Stimulated activated naive CD8-positive, alpha-beta T cell treated with anti-CD3 and anti-CD28 coated beads, Interleukin-15, Interleukin-2, amounts not matched to agents 100 U/mL and 50 U/mL, for 24 hours (primary cell): ENCODE measurements at places on chromosomes 7 and 10.

GRCh38 chr7:131529179-131529578 lies 27.2 kb downstream of the PODXL start:
- DNase-seq, result no peak

- DNase-seq, result no peak
Observed at GRCh38 chr7:140223515-140224221, 46.9 kb upstream of the KDM7A start.

DNA sequence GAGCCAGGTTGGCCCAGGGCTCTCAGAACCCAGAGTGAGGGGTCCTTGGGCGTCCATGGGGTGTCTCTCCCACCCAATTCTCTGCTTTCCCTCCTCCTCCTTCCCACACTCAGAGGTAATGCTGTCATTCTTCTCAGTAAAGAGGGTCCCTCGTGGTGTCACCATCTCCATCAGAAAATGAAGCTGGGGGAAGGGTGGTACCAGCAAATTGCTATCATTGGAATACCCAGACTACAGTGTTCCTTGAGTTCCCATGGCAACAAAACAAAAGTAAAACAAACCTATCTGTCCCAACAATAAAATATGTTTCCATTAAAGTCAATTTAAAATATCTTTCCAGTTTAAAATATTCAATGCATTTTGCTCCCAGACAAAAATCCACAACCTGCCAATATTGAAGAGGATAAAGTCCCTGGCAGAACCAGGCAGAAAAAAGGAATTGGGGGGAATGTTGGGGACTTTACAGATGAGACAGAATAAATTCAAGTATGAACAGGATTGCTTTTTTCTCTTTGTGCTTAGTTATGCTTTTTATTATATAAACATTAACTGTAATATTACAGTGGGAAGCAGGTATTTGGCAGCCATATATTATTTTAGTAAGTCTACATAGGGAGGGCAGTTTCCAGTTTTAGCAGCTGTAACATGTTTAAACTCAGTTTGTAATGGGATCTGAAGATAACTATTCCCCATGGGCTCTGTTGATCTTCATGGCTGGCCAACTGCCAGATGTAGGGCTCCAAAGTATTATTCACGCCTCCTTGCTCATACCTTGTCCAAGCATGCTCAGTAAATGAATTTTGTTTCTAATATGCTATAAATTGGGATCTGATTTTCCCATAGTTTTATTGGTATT lies 182.1 kb downstream of the ARID5B start:
- no peak for DNase-seq

GRCh38 chr10:127234306-127234800 lies 38.0 kb upstream of the INSYN2A start:
- DNase-seq, result no peak

- no peak for DNase-seq
Observed at GRCh38 chr10:47071891-47072290, 160.7 kb downstream of the PTPN20 start.

- no peak for DNase-seq
Observed at GRCh38 chr10:124533266-124533665, 71.6 kb downstream of the LHPP start.

DNA sequence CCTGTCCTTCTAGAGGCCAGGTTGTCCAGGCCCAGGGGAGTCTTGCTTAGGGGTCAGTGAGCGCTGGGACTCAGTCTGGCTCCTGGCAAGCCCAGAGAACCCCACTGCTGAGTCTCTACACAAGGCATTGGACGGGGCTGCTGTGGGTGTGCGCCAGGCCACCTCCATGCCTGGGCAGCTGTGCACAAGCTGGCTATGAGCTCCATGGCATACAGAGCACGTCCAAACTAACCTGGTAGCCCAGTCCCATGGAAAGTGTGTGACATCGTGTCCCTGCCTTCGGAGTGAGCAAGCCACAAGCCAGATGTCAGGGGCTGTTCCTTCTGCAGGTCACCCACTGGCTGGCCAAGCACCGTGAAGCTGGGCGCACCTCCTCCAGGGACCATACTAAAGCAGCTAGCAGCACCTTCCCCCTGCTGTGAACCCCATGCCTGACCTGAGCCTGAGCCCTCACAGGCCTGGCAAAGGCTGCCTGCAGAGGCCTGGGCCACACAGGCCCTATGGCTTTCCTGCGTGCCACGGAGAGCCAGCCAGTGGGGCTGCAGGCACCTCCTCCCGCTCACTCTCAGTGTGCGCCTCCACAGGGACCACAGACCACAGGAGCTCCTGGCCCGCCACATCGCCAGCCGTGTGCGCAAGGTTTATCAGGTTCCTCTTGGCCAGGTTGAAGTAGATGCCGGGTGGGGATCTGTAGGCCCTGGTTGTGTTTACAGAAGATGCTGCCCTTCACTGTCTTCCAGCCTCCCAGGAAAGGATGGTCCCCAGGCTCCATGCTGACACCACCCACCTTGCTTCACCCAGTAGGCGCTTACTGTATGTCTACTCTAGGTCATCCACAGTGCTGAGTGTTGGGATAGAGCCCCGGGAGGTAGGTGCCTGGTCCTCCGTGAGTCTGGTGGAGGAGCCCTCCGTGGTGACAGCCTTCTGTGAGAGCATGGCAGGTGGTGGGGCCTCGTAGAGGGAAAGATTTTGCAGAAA lies 219.7 kb downstream of the EBF3 start:
- no peak for DNase-seq

- DNase-seq, result no peak
Observed at GRCh38 chr7:56537952-56538351, 421.7 kb upstream of the NUPR2 start.

DNA sequence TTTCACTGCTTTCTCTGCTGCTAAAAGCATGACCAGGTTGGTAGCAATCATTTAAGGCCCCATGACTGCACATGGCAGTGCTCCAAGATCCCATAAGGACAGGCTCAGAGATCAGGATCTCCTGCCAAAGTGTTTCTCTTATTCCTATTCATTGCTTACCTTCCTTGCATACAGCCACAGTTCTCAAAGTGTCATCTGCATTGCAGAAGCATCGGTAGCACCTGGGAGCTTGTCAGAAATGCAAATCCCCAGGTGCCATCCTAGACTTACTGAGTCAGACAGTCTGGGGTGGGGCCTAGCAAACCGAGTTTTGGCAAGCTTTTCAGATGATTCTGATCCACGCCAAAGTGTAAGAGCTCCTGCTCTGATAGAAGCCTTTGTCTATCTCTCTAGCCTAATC lies 489.0 kb upstream of the AUTS2 start:
- no peak for DNase-seq

GRCh38 chr10:121501796-121502195 lies 96.4 kb downstream of the FGFR2 start:
- DNase-seq, result no peak

GRCh38 chr10:124289851-124290795 lies 128.6 kb downstream of the OAT start:
- peak; percentile 16 for DNase-seq

GRCh38 chr7:116788572-116789197 lies 73.7 kb upstream of the CAPZA2 start:
- no peak for DNase-seq

GRCh38 chr10:118463740-118464139 lies 121.6 kb upstream of the FAM204A start:
- DNase-seq, result no peak

- no peak for DNase-seq
Observed at GRCh38 chr10:78609976-78610375, 458.8 kb upstream of the ZMIZ1 start.

DNA sequence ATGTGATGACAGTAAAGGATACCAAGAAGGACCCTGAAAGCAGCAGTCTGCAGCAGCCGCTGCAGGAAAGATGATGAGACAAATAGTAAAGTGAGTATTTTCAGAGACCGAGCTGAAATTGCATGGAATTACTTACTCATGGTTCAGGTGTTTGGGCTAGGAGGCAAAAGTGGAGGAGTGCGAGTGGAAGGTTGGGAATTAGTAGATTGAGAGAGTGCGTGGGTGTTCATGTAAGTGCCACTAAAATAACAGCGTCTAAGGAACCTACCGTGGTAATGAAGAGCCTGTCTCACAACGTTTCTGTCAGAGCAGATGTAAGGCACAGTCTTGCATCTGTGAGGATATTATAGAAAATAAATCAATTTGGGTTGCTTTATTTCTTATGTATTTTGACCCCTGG lies 48.3 kb upstream of the FMC1 start:
- DNase-seq, result no peak

- no peak for DNase-seq
Observed at GRCh38 chr7:66699998-66700397, 40.5 kb upstream of the RABGEF1 start.
